ENCODE measurements at places on chromosomes 1 and 21.

DNA sequence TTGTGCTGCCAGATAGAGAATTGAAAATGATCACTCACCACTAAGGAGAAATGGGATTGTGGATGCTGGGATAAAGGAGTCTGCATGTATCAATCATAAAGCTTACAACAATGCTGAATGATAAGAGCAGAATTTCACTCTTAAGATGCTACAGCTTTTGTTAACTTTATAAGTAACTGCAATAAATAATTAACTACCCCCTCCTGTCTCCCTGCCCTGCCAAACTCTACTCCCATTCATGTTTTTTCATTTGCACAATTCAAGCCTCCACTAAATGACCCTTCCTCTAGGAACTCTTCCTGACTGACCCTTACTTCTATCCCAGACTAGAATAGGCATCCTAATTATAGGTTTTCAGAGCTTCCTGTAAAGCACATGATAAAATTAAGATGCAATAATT lies 14.9 kb downstream of the MTF1 start:
- DNase-seq, result no peak

- DNase-seq, result no peak
Measured at GRCh38 chr21:42956824-42957630, 17.3 kb upstream of the PKNOX1 start.

DNA sequence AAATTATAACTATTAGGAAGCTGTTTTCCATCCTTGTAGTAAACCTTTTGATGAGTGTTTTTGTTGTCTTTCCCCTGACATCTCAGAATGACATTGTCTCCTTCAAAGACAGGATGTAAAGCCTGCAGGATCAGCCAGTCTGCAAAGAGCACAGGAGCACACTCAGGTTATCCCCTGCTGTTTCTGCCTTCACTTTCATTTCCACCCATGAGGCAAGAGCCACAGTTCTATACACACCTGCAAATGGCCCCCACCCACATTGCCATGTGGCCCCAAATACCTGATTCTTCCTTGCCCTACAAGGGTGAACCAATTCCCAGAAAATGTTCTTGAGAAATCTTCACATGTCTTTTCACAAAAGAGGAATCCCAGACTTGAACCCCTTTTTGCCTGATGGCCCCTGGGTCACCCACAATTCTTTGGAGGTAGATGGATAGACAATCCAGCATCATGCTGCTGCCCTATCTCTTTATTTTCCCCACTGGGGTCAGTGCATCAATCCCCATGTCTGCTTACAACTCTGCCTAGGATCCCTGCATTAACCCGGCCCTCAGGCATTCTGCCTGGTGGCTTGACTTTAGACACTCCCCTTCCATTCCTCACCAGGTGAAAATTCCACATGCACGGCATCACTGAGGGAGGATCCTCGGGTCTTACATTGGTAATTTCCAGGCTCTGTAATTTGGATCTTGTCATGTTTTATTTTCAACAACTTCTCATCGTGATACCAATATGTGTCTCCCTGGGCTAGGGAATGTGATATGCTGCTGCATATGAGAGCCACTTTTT lies 2.6 kb downstream of the FCRL3 start:
- DNase-seq, result no peak

GRCh38 chr1:94047949-94048348 lies 73.0 kb downstream of the ABCA4 start:
- DNase-seq, result no peak

GRCh38 chr1:156689035-156689952 lies 12.1 kb upstream of the NES start:
- DNase-seq, result peak; percentile 53

DNA sequence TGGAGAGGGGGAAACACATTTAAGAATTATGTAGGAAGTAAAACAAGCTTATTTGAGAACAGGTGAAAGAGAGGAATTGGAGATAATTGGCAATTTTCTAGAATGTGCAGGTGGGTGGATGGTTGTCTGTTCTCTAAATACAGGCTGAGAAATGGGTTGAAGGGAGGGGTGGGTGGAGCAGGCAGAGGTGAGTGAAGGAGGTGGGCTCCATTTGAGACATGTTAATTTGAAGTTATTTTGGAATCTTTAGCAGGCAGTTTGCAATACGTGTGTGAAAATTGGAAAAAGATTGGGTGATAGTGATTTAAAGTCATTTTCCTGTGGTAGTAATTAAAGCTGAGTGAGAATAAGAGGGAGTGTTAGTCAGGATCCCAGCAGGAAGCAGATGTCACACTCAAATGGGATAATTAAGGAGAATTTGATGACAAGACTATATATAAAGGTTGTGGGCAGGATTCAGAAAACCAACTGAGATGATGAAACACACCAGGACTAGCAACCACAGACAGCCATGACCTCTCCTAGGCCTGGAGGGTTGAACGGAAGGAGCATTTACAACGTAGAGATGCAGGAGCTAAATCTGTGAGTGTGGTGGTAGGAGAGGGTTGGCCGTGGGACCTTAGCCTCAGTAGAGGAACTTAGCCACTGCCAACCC lies 40.6 kb downstream of the CHRM3 start:
- no peak for DNase-seq

DNA sequence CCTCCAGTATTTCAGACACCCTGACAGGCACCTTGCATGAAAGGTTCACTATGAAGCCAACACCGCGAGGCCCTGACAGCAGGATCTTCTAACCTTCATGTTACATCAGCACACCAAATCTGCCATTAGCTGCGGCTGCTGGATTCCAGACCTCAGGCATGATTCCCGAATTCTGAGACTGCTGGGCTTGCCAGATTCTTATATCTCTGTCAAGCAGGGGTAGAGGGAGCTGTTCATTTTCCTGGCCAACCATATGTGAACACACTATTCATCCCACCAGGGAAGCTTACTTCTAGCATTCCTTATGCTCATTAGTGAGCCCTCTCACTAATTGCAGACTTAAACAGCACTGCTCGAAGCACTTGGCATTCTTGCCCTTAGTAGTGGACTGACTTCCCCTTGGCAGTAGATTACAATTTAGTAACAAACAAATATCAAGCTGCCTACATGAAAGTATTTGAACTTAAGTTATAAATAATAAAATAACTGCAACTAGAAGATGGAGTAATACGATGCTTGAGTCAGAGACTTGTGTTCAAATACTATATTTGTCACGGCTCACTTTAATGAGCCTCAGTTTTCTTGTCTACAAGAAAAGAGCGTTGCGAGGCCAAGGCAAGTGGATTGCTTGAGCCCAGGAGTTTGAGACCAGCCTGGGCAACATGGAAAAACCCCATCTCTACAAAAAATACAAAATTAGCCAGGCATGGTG lies 43.3 kb downstream of the NID1 start:
- no peak for DNase-seq

GRCh38 chr1:169928438-169929209 lies 34.9 kb upstream of the SCYL3 start:
- no peak for DNase-seq

- DNase-seq, result no peak
Measured at GRCh38 chr1:246782120-246782900, 58.1 kb downstream of the SCCPDH start.

DNA sequence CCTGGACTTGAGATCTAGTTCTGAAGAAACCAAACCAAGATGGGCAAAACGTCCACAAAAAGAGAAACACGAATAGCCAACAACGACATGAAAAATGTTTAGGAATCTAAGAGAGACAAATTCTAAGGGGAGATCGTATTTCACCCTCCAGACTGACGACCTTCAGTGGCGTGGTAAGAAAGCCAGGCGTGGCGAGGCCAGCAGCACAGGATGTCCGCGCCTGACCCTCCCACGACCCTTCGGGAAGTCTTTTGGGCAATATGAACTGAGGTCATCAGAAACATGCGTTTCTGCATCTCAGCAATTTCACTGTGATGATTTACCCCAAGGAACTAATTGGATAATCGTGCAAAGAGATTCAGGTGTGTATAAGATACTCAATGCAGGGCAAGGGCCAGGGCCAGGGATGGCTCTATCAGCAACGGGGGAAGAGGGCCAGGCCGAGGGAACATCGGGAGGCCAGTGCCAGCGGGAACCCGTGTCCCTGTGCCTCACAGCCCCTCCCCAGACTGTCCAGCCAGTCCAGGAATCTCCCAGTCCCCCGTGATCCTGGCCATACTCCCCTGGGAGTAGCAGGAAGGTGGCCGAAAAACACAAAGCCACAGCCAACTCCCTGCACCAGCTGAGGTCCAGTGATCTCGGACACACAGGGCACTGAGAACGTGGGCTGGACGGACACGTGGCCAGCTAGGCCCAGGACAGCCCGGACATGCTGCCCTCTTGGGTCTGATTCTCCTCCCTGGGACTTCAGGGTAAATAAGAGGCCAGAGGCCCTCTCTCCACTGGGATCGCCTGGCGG lies 53.6 kb upstream of the ADARB1 start:
- no peak for DNase-seq
